ENCODE measurements at places on chromosomes 4 and X.

DNA sequence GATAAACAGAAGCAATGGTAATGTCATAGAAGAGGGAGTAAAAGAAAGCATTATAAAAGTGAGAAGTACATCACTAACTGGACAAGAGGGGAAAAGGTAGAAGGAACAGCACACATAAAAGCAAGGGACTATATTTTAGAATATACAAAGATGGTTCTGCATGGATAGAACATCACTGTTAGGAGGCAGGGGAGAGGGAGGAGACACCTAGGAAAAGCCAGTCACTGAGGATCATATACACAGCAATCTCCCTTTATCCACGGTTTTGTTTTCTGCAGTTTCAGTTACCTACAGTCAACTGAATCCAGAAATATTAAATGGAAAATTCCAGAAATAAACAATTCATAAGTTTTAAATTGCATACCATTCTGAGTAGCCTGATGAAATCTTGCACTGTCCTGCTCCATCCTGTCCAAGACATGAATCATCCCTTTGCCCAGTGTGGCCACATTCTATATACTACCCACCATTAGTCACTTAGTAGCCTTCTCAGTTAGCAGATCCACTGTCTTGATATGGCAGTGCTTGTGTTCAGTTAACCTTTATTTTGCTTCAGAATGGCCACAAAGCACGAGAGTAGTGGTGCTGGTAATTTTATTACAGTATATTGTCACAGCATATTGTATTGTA, 74.2 kb downstream of the PPA2 start:
- no peak for DNase-seq

GRCh38 chr4:123622572-123622971, 226.0 kb downstream of the SPRY1 start:
- DNase-seq: no peak

DNA sequence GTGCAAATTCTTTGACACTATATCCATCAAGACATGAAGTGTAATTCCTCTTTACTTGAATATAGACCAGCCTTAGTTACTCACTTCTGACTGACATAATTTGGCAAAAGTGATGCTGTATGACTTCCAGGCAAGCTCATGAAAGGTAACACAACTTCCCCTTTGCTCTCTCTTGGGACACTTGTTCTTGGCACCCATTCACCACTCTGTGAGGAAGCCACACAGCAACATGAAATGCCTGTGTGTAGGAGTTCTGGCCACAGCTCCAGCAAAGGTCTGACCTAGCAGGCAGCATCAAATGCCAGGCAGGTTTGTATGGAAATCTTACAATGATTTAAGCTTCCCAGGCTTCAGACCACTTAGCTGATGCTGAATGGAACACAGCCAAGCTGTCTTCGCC, 280.3 kb downstream of the PDHA2 start:
- no peak for DNase-seq

GRCh38 chr4:73682508-73682907, 57.9 kb upstream of the CXCL8 start:
- DNase-seq: no peak

- no peak for DNase-seq
Measured at GRCh38 chr4:105469736-105470135, 4.1 kb downstream of the PPA2 start.

- DNase-seq: no peak
Measured at GRCh38 chr4:100098011-100098545, 92.2 kb downstream of the DDIT4L start.

DNA sequence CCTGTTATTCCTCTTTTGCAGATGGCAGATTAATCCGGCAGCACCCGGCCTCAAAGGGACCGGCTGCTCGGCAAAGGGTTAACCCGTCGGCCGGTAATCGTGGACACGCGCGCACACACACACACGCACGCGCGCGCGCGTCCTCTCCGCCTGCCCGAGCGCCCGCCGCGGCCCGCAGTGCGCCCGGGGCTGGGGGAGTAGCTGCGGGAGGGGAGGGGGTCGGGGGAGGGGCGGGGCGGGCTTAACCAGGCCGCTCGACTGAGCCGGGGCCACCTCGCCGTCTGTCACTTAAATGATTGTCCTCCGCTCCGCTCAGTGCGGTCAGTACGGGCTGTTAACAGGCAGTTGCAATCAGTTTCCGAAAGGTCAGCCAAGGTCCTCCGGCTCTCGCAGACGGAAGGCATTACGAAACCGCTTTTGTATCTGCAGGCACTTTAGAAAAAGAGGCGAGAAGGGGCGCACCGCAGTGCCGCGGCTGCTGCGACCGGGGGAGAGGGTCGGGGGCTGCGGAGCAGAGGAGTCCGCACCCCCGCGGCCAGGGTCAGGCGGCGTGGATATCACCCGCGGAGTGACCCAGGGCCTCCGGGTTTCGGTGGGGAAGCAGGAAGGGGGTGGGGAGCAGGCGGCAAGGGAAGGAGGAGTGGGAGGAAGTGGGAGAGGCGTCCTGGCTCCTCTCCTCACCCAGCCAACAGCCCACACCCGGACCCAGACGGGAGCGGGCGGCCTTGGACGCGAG, 57.3 kb upstream of the BCOR start:
- peak; percentile 82 for DNase-seq

DNA sequence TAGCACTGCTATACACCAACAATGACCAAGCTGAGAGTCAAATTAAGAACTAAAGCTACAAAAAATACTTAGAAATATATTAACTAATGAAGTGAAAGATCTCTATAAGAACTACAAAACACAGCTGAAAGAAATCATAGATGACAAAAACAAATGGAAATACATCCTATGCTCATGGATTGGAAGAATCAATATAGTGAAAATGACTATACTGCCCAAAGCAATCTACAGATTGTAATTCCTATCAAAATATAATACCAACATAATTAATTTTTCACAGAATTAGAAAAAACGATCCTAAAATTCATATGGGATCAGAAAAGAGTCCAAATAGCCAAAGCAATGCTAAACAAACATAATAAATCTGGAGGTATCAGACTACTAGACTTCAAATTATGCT, 87.8 kb downstream of the STARD8 start:
- no peak for DNase-seq

GRCh38 chrX:133402830-133403625, 12.3 kb downstream of the GPC4 start:
- no peak for DNase-seq

- peak; percentile 76 for DNase-seq
Measured at GRCh38 chr4:77193511-77194102, 36.6 kb downstream of the CCNG2 start.

- no peak for DNase-seq
Measured at GRCh38 chr4:7761312-7761711, 178.3 kb downstream of the AFAP1 start.

DNA sequence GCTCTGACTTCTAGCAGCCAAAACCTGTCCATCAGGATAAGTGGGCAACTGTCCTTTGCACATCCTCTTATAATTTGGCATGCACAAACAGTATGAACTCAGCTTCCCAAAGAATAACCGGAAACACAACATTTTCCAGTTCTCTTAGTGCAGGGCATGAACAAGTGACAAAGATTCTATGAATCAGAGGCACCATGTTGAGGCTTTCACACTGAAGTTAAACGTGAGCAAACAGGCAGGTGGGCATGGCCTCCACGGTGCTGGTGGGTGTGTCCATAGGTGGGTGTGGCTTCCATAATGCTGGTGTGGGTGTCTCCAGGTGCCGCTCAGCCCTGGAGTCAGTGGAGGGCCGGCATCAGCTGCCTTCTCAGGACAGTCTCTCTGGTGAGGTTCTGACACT, 196.5 kb downstream of the SMIM20 start:
- no peak for DNase-seq

DNA sequence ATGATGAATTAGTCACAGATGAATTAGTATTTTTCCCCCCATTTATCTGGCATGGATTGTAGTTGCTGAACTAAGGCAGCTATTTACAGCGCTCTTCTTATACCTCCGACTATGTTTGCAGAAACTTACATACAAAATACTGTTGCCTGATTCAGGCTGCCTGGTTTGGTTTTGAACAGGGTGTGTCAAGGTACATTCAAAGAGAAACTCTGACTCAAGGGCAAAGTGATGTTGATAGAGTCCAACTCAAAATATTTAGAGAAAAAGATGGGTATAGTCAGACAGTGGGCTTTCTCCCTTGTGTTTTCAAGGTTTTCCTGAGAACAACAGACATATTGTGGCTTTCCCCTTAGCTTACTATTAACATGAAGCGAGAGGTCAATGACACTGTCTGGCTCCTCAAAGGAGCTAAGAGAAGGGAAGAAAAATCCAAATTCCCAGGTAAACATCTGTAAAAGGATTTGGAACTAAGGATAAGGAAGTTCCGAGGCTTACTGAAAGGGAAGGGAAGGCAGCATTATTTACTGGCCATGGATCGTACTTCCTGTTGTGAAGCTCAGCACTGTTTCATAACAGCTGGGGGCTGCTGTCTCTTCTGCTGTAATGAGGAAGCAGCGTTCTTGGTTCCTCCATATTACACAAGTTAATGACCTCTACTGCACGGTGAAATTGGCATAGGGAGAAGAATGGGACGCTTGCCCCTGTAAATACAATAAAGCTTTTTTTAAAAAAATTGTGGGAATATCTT, 30.9 kb downstream of the FAM9C start:
- no peak for DNase-seq

DNA sequence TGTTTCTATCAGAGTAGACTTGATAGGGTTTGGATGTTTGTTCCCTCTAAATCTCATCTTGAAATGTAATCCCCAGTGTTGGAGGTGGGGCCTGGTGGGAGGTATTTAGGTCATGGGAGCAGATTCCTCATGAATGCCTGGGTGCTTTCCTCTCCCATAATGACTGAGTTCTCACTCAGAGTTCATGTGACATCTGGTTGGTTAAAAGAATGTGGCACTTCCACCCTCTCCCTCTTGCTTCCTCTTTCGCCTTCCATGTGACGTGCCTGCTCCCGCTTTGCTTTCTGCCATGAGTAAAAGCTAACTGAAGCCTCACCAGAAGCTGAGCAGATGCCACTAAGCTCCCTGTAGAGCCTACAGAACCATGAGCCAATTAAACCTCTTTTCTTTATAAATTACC, 47.3 kb upstream of the SRPX start:
- no peak for DNase-seq

DNA sequence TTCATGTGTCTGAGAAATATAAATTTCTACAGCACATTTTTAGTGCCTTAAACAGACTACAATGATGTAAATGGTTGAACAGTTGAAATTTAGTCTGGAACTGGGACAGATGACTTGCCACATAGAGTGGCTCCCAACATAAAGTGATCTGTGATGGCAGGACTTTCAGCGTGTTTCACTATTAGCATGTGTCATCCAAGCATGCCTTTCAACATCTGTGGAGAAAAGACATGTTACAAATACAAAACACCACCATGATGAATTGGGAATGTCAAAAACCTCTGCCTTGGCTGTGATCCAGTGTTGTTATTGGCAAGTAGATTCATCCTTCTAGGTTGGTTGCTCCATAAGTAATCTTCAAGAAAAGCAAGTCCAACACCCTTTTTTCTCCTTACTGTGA, 348.7 kb downstream of the MAPK10 start:
- DNase-seq: no peak

- DNase-seq: no peak
Measured at GRCh38 chr4:119559044-119559647, 69.5 kb downstream of the PDE5A start.

DNA sequence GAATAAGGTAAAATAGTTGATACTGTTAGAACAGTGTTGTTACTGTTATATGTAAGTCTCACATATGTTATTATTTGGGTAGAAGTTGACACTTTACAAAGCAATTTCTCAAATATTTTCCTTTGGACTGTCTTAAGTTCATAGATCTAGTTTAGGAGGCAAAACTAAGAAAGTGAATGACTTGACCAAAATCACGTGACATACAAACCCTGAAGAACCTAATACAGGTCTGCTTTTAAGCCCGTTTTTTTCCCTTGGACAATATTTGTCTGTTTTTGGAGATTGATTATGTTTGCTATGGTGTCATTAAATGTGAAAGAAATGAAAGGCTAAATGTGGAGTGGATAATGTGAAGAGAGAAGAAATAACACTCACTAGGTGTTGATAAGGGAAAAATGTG, 644.9 kb upstream of the PITX2 start:
- no peak for DNase-seq

GRCh38 chrX:129748305-129748704, 9.5 kb downstream of the XPNPEP2 start:
- no peak for DNase-seq

Measured in aorta (tissue), 5 donors.